ENCODE measurements at places on chromosomes 3 and 15.

GRCh38 chr15:75866916-75867315 is 23.7 kb downstream of the UBE2Q2 start:
- no peak for DNase-seq

- DNase-seq: no peak
Observed at GRCh38 chr3:66856533-66856932, 141.6 kb upstream of the KBTBD8 start.

- DNase-seq: no peak
Observed at GRCh38 chr3:33652736-33653135, 65.3 kb downstream of the CLASP2 start.

DNA sequence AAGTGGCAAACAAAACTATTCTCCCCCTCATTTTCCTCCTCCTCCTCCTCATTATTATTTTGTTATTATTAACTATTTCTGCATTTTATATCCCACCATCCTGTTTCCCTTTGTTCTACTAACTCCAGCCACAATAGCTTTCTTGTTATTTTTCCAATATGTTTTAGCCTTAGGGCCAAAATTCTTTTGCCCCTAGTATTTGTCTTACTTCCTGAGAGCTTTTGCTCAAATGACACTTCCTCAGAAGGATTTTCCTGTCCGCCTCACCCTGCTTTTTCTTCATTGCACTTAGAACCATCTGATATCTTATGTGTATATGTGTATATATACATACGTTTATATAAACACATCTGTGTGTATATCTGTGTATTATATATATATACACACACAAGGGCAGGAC is 32.7 kb upstream of the NUDT16 start:
- no peak for DNase-seq

- no peak for DNase-seq
Observed at GRCh38 chr3:130956721-130957120, 62.8 kb downstream of the ATP2C1 start.

- no peak for DNase-seq
Observed at GRCh38 chr15:36403351-36403750, 176.1 kb upstream of the CDIN1 start.

DNA sequence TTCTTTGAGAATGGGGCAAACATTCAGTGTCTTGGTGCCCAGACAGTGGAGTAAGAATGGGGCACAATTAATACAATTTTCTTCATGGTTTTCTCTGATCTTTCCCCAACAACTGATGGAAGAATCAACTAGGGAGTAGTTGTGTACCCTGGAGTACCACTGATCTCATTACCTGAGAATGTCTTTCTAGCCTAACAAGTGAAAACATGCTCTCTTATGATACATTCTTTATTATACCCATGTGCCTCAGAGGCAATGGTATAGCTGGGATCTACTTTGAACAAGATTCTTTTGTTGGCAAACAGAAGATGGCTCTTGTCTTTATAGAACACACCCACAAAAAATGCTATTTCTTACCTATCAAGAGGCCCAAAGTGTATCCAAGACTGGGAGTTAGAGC is 250.6 kb upstream of the CMC1 start:
- DNase-seq: no peak

- no peak for DNase-seq
Observed at GRCh38 chr3:38314112-38314763, 32.1 kb downstream of the SLC22A14 start.

Measured in ACHN (cell line).